ENCODE measurements at places on chromosomes 1 and 21.

DNA sequence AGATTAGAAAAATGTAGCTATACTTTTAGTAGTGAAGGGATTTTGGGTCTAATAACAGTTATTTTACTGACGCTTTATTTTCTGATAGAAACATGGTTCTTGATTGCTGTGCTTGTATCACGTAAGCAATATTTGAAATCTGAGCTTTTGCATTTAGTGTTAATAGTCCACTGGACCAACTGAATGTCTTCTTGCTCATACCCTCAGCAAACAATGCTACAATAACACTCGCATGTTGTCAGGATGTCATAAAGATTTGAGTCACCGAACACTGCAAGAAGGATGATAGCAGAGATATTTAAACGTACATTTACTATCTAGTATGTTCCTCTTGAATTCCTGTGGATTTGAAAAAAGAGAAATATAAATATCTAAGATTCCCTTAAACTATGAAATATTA lies 7.5 kb downstream of the DYRK1A start:
- no peak for DNase-seq

- DNase-seq: no peak
Observed at GRCh38 chr21:37370152-37371040, 3.8 kb downstream of the DYRK1A start.

DNA sequence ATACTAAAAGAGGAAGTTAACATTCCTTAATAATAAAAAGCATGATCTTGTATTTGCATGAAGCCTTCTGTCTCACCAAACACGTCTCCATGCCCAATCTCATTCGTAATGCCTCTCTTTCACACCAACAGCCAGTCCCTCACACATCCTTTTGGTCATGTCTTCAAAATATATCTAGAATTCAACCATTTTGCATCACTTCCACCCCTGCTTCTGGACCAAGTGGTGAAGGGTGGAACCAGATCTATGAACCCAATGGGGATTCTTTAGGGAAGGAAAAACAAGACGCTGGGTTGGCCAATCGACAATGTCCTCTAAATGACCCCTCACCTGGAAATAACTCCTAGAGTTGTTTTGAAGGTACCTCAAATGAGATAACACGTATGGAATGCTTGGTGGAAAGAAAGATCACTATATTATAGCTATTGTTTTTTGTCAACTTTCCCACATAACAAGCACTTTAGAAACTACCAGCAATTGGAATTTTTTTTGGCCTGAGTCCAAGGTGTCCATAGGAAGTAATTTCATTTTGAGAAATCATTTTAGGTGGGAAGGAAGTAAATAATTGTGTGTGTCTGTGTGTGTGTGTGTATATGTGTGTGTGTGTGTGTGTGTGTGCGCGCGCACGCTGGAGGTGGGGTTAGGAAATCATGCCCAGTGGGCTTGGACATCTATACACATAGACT lies at the start of gene KCNA10:
TSS of gene KCNA10 (minus strand) at position 51 of the 686 bp plus-strand sequence. CDS start 388 bp downstream, outside the sequence.
- no peak for DNase-seq

DNA sequence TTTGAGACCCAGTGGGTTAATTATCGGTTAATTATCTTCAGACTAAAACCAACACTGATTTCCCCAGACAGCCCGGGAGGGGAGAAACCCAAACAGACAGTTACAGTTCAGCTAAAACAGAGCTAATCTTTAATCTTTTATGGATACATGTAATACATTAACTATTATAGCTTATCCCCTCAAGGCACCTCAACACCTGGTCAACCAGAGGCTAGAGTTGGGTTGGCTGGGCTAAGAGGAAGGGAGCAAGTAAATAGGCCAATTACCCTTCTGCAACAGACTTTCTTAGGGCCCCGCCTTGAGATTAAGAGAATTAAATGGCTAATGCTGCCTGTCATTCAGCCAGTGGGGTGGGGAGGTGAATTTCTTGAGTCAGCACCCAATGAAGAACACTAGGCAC lies 6.6 kb upstream of the MED18 start:
- no peak for DNase-seq

GRCh38 chr1:47575855-47576757 lies 138.3 kb downstream of the FOXD2 start:
- no peak for DNase-seq

- no peak for DNase-seq
Observed at GRCh38 chr1:52590266-52590665, 11.9 kb upstream of the GPX7 start.

DNA sequence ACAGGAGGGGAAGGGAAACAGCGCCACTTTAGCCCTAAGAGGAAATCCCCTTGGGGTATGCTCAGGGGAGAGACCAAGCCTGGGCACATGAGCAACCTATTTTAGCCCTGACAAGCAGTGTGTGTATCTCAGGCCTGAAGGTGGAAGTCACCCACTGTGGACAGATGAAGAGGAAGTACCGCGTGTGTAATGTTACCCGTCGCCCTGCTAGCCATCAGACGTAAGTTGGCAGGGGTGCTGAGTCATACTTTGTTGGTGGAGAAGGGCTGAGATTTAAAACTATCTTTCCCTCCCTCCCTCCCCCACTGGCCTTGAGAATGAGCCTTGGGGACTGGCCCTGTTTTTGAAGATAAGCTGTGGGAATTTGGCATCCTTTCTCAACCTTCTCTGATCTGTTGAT lies 11.2 kb downstream of the AGO1 start:
- no peak for DNase-seq

- no peak for DNase-seq
Observed at GRCh38 chr1:2052054-2052679, 2.0 kb downstream of the PRKCZ start.

GRCh38 chr1:64874666-64875065 lies 91.7 kb downstream of the JAK1 start:
- no peak for DNase-seq

DNA sequence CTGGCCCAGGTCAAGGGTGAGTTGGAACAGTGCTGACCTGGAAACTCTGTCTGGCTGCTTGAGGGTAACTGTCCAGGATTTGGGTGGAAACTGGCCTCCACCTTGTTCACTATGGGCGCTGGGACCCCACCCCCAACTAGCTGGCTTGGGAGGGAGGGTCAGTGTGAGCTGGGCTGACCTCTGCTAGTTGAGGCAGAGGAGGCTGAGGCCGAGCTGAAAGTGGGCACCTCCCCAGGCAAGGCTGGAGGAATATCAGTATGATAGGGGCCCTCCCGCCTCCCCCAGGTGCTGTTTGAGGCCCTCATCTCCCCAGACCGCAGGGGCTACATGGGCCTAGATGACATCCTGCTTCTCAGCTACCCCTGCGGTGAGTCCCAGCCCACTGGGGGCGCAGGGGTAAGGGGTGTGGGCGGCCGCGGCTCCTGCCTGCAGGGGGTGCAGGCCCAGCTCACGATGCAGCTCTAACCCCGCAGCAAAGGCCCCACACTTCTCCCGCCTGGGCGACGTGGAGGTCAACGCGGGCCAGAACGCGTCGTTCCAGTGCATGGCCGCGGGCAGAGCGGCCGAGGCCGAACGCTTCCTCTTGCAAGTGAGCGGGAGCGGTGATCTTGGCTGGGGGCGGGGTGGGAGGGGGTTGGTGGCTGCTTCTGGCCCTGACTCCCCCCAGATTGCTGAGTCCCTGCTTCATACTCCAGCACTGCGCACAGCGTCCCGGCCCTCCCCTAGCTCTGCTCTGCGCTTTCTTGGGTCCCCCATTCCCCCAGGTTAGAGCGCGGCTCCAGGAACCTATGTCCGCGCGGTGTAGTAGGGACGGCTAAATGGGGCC lies 22.9 kb downstream of the PTPRU start:
- DNase-seq: no peak

GRCh38 chr1:96508233-96508632 lies 213.4 kb upstream of the PTBP2 start:
- no peak for DNase-seq

DNA sequence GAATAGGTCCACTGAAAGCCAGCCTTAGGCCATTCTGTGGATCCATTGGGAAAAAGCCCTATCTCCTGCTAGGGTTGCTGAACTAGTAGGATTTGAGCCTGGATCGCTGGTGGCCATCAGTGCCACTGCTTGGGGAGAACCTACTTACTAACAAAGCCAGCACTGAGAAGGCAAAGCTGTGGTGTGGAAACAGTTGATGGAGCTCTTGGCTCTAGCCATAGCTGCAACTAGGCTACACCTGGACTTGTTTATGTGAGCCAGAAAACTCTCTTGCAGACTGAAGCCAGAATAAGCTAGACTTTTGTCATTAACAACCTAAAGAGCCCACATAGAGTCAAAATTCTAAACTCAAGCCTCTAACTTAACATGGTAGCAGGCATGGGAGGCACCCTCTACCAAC lies 20.7 kb downstream of the DAB1 start:
- DNase-seq: peak; percentile 38

GRCh38 chr1:104780470-104781078 lies 1030.9 kb downstream of the AMY1C start:
- no peak for DNase-seq

GRCh38 chr1:6634371-6635052 lies 9.8 kb downstream of the THAP3 start:
- no peak for DNase-seq

DNA sequence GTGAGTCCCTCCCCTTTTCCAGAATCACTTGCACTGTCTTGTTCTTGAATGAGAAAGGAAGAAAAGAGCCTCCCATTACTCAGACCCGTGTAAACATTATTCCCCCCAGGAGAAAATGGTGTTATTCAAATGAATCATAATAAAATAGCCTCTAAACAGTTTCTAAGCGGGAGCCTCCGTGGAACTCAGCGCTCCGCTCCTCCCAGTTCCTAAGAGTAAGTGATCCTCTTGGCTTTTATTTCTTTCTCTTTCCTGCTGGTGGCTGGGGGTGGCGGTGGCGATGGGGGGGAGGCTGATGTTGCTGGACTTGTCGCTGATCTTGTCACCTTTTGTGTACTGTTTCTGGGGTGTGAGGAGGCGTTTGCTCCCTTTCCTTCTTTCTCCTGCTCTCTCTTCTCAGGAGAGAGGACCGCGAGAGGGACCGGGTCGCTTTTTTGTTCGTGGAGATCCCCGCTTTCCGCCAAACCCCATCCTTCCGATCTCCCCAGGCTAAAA lies 781 bp downstream of the PROX1 start:
- no peak for DNase-seq

- DNase-seq: no peak
Observed at GRCh38 chr1:53078333-53079101, 16.5 kb downstream of the PODN start.

DNA sequence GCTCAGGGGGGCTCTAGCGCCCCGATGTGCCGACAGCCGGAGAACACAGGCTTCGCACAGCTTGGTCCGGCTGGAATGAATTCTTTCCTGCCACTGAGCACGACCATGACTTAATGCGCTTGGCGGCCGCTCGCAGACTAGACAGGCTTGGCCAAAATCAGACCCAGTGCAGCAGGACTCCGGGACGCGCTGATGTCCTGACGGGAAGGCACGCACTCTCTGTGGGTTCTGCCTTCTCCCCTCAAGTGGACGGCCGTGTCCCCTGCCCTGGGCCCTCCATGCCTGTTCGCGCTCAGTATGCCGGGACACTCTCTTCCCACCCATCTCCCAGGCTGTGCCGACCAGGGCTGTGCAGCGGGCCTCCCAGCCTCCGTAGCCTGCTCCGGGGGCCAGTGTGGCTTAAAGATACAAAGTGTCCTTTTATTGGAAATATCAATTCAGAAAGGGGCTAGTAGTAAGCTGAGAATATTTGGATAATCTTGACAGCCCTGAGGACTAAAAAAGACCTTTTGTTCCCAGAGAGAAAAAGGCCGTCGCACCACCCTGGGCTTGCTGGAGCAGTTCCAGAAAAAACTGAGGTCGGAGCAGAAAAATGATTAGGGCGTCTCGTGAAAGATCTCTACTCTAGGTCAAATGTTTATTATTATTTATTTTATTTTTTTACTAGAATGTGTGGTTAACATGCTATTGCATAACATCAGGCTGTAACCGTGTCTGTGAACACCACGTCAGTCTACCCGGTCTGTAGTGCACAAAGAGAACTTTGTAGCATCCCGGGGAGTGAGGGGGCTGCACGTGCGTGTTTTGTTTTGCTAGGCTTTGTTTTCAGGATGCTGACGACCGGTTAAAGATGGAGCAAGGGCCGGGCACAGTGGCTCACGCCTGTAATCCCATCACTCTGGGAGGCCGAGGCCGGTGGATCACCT lies 88.1 kb upstream of the ARHGEF16 start:
- DNase-seq: no peak

- DNase-seq: no peak
Observed at GRCh38 chr1:75341537-75341936, 207.3 kb downstream of the LHX8 start.

GRCh38 chr1:229028987-229029878 lies 241.7 kb upstream of the RAB4A start:
- DNase-seq: no peak

GRCh38 chr21:36820176-36821031 lies 121.5 kb downstream of the SIM2 start:
- DNase-seq: no peak

GRCh38 chr1:223844787-223845036 lies 1.0 kb downstream of the TP53BP2 start:
- DNase-seq: no peak

DNA sequence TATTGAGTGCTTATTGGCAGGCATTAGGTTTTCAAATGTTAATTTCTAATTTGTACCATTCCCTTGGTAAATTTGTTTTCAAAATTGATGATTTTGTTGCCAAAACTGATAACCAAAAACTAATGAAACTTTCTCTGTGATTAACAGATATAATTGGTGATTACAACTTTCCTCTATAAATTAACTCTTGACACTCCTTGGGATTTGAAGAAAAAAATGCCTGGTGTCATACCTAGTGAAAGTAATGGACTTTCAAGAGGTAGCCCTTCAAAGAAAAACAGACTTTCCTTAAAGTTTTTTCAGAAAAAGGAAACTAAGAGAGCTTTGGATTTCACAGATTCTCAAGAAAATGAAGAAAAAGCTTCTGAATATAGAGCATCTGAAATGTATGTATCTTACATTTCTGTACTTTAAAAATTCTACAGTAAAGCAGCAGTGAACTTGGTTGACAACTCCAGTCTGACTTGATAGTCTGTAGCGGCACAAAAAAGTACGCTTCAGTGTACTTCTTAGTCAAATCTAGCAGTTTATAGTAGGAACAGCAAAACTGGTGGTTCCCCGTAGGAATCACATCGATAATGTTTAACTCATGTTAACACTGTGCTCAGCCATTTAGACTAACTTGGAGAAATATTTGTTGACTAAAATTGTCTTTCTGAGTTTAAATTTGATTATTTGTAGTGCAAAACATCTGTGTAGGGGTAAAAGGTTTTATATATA lies 3.0 kb downstream of the USP1 start:
- DNase-seq: no peak

- no peak for DNase-seq
Observed at GRCh38 chr21:19999369-20000272, 998.6 kb upstream of the NCAM2 start.

- no peak for DNase-seq
Observed at GRCh38 chr1:99685516-99686180, 39.7 kb downstream of the PALMD start.

GRCh38 chr1:161192476-161193465 lies 6.1 kb downstream of the ADAMTS4 start:
- DNase-seq: no peak

All from cerebellar nuclear complex (tissue), 1 donor.